Panc1 (cell line): ENCODE measurements at places on chromosomes 11 and 22. TPM values are rescaled to one million over a fixed set of nuclear protein-coding genes. Genes with fewer than 3 reads are reported as not detected.

DNA sequence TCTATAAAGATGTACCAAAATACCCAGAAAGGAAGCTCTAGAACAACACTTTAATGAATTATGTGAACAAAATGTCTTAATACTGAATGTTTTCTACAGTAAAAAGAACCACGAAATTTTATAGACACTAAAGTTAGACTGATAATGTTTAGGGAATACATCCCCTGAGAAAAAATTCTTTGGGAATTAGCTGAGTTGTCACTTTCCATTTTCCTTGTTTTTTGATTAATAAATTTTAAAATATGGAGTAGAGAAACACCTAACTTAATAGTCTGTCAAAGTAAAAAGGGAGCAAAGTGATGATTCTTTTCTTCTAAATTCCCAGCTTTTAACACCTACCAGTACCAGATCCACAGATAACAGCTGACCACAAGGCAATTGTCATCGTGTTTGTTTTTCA, 23.1 kb upstream of the SCN3B start:
- no peak for DNase-seq

DNA sequence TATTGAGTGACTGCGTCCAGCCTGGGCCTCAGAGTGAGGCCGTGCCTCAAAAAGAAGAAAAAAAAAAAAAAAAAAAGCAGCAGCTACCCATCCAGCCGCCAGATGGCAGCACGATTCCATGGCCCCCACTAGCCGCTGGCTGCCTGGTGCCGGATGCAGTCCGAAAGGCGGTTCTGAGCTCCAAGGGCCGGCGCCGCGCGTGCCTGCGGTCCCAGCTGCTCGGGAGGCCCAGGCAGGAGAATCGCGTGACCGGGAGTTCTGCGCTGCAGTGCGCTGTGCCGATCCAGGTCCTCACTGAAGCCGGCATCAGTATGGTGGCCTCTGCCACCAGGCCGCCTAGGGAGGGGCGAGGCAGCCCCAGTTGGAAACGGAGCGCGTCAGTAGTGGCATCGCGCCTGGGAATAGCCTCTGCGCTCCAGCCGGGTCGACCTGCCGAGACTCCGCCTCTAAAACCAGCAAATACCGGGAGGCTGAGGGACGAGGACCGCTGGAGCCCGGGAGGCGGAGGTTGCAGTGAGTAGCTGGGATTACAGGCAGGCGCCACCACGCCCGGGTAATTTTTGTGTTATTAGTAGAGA, 19.3 kb downstream of the SCARF2 start:
- peak; percentile 41 for DNase-seq

The OR5A2 gene
- not detected for total RNA-seq

- DNase-seq: no peak
Observed at GRCh38 chr22:26437694-26438392, 8.8 kb downstream of the ASPHD2 start.

DNA sequence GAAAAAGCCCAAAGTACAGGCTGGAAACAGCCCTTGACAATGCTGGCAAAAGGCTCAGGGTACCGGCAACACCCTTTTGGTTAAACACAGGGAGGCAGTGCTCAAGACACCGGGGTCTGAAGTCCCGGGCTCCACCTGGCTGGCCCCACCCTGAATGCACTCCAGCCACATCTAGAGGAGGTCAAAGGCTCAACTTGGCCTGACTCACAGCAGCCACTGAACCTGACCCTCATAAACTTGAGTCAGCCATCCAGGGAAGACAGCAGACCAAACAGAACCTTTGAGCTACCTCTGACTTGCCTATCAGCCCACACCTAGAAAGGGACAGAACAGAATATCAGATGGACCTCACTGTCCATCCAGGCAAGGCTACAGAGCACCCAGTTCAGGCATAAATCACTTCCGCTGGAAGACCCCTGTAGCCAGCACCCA, 3.8 kb downstream of the CFL1 start:
- DNase-seq: no peak
